ENCODE measurements at places on chromosomes 7 and 10.

- DNase-seq = no peak
Measured at GRCh38 chr7:132131196-132131595, 445.1 kb downstream of the PLXNA4 start.

GRCh38 chr10:77104459-77104980, 533.1 kb downstream of the KCNMA1 start:
- DNase-seq = no peak

GRCh38 chr10:51300617-51301304, 226.5 kb downstream of the PRKG1 start:
- no peak for DNase-seq

DNA sequence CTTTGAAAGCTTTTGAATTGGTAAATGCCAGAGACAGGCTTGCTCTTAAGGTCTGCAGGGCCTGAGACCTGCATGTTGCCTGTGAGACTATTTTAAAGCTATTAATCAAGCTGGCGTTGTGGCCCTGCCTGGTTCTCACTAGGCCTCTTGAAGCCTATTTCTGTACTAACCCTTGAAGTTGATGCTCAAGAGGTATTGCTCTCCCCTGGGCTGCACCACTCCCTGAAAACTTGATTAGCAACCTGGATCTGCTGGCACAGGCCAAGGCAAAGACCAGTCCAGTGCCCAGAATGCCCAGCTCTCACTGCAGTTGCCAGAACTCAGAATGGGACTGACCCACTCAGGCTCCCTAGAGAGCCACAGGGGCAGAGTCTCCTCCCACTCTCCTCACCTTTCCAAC, 220.0 kb upstream of the MEOX2 start:
- DNase-seq = no peak

GRCh38 chr10:24842856-24843255, 109.5 kb downstream of the PRTFDC1 start:
- DNase-seq = no peak

- no peak for DNase-seq
Measured at GRCh38 chr7:106863274-106863997, 1.6 kb upstream of the PIK3CG start.

Data from caudate nucleus (tissue), 63 donors.